ENCODE measurements at places on chromosomes 7 and 10. TPM values are rescaled to one million over a fixed set of nuclear protein-coding genes. Genes with fewer than 3 reads are reported as not detected.

- no peak overlapping the region for H3K27ac ChIP-seq
- H3K27me3 ChIP-seq, result no peaks in the 10 kb centered on the region
- DNase-seq, result no peak
- H3K4me1 ChIP-seq, result no peaks in the 10 kb centered on the region
These were observed 13.8 kb upstream of the ZCCHC24 start for GRCh38 chr10:79459243-79459642.

DNA sequence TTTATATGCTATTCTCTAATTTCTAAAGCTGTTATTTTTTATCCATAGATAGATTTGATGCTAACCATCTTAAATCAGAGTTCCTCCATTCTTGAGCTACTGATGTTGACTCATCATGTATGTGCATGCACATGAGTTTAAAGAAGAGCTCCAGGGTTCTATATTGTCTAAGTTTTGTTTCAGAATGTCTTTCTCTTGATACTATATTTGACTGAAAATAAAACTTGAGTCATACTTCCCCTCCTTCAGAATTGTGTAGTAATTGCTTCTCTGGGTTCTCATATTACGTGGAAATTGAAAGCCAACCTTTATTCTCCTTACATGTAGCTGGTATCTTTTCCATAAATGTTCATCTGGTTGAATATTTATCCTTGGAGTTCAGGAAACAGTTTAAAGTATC is 89.4 kb downstream of the LRRTM3 start:
- H3K27me3 ChIP-seq, result no peaks in the 10 kb centered on the region
- no peaks in the 10 kb centered on the region for H3K4me1 ChIP-seq
- DNase-seq, result no peak
- no peak overlapping the region for H3K27ac ChIP-seq
- H3K4me3 ChIP-seq, result no peak overlapping the region

Gene HOXA5
- total RNA-seq, result 4.9 TPM

Gene ADIRF
- 0.49 TPM for total RNA-seq

Gene PRSS2
- total RNA-seq, result 9.3 TPM

DNA sequence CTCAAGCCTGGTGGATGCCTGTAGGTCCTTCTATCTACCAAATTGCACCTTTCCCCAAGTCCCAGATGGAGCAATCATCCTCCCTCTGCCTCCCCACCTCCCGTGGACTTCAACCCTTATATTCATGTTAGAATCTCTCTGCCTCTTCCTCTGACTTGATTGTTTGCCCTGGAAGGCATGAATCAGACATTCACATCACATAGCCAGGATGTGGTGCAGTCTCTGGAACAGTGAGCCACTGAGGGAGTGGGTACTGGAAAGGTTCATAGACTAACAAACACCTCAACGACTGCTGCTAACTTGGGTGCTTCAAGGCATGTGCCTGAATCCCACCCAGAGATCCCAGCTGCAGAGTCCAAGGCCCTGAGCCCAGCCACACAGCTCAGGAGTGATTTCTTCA is 494.0 kb downstream of the TNS3 start:
- no peaks in the 10 kb centered on the region for H3K27me3 ChIP-seq
- H3K27ac ChIP-seq, result no peak overlapping the region
- no peaks in the 10 kb centered on the region for H3K4me1 ChIP-seq
- H3K36me3 ChIP-seq, result no peaks in the 10 kb centered on the region
- no peak for DNase-seq

Gene CLCN1
- total RNA-seq, result 1.9 TPM

GRCh38 chr7:94654783-94655125 is 1.2 kb downstream of the SGCE start:
- DNase-seq, result no peak
- peak overlapping the region; percentile 72 for H3K27ac ChIP-seq
- no peaks in the 10 kb centered on the region for H3K27me3 ChIP-seq
- H3K4me1 ChIP-seq, result no peaks in the 10 kb centered on the region
- peak overlapping the region; percentile 79 for H3K4me3 ChIP-seq

GRCh38 chr10:49433069-49433468 is 37.2 kb upstream of the DRGX start:
- no peak overlapping the region for H3K27ac ChIP-seq
- no peak for DNase-seq
- H3K4me1 ChIP-seq, result no peaks in the 10 kb centered on the region
- H3K27me3 ChIP-seq, result no peaks in the 10 kb centered on the region
- H3K4me3 ChIP-seq, result no peak overlapping the region

DNA sequence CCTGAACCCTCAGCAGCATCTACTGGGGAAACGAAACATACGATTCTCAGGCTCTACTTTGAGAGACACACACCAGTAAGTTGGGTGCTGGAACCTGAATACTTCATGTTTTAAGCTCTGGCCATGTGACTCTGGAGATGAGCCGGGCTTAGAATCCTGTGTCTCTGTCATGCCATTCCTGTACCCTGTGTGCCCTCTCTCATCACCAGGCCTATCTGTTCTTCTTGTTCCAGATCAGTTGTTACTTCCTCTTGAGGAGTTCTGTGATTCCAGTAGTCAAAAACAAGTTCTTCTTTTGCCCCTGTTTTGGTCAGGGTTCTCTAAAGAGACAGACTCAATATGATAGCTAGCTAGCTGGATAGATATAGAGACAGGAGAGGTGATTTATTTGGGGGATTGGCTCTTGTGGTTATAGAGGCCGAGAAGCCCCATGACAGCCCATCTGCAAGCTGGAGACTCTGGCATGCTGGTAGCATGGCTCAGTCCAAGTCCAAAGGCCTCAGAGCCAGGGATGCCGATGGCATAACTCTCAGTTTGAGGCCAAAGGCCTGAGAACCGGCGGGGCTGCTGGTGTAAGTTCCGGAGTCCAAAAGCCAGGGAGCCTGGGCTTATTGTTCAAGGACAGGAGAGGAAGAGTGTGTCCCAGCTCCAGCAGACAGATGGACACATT is 54.3 kb downstream of the CHN2 start:
- H3K27me3 ChIP-seq, result no peaks in the 10 kb centered on the region
- peak; percentile 47 for DNase-seq
- H3K4me3 ChIP-seq, result no peak overlapping the region
- H3K27ac ChIP-seq, result peak overlapping the region; percentile 36
- no peaks in the 10 kb centered on the region for H3K36me3 ChIP-seq
